ENCODE measurements at places on chromosomes 16 and 17.

- no peak for DNase-seq
Measured at GRCh38 chr17:77737442-77738265, 220.8 kb upstream of the TNRC6C start.

DNA sequence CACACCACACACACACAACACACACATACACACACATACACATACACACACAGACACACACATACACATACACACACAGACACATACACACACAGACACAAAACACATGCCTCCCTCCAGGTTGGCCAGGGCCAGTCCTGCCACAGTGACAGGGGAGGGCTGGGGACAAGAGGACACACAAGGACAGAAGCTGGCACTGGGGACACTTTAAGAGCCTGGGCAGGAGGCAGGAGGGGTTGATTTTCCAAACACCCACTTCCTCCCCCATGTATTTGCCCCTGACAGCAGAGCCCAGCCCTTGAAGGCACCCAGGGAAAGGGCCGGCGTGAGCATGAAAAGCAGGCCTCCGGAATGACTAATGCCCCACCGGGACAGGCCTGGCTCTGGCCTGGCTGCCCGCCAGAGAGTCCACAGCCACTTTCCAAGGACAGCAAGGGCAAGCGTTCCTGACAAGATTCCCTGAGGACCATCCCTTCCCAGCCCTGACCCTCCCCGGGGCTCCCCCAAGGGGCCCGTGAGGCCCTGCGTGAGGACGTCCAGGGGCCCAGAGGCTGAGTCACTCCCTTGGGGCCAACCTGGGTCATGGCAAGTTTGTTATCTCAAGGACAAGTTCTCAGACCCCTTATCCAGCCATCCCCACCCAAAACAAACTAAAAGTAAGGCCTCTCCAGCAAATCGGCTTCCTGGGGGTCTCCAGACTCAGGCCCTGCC is 235.6 kb downstream of the ZNF423 start:
- peak; percentile 37 for DNase-seq

- DNase-seq: no peak
Measured at GRCh38 chr16:84604477-84605013, 13.3 kb downstream of the COTL1 start.

- no peak for DNase-seq
Measured at GRCh38 chr16:89413811-89414585, 76.4 kb downstream of the ANKRD11 start.

- no peak for DNase-seq
Measured at GRCh38 chr16:27110524-27110896, 43.8 kb downstream of the C16orf82 start.

DNA sequence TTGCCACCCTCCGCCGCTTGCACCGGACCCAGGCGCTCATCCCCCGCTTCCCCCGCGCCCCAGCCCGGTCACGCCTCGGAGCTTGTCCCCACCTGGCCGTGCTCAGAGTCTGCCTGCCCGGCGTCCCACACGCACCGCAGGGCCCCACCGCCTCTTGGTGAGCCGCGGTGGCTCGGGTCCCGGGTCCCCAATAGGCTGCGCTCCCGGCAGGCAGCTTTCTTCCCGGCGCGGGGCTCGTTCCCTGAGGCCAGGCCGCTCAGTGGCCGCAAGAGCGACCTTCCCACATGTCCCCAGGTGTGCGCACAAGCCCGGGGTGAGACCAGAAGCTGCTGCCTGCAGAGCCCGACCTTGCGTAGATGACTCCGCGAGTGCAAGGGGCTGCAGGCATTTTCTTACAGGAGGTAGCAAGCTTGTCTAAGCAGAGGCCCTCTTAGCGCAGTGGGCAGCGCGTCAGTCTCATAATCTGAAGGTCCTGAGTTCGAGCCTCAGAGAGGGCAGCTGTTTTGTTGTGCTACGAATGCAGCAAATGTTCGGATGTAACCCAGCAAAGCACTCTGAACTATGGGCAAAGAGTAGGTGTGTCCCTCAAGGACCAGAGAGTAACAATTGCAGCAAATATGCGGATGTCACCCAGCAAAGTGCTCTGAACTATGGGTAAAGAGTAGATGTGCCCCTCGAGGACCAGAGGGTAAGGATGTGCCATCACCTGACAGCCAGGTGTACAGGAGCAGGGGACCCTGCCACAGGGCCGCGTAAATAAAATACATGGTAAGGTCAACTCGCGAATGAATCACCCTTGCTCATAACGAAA is 15.6 kb downstream of the TLE7 start:
- no peak for DNase-seq
